ENCODE measurements at places on chromosomes 2 and 18.

- DNase-seq: no peak
These were observed 12.5 kb upstream of the ATIC start for GRCh38 chr2:215299337-215299859.

DNA sequence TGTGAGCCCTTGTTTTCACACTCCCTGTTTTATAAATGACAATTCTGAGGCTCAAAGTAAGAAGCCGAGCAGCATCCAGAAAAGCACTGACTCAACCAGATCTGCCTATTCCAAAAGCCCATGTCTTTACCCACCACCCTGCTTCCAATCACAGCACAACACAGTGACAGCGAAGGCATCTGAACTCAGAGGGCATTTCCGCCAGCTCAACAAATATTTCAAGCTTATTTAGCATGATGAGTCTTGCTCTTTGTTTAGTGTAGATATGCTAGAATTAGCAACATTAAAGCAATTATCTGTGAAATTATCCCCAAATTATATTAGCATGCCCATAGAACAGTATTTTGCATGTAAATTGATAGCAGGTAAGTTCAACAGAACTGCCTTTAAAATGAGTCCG, 359.1 kb upstream of the RAB6C start:
- DNase-seq: no peak

DNA sequence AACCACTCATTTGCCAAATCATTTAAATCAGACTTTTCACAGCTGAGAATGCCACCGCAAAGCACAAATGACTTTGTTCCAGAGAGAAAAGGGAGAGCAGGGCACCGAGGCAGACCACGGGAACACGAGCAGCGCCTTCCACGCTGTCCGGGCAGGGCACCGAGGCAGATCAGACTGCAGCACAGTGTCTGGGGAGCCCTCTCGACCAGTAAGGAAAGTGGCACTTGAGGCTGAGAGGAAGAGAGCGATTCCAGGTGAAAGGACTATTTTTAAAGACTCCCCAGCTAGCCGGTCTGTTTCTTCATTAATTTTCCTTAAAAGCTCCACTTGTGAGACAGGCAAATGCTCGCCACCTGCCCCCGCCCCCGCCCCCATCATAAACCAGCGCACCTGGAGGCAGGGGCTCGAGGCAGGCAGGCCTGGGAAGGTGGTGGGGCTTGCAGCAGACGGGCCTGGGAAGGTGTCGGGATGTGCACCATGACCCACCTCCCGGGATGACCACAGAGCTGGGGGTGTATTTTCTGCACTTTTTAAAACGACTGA, 80.9 kb upstream of the CTDP1 start:
- DNase-seq: no peak

GRCh38 chr2:14137643-14138042, 494.9 kb upstream of the LRATD1 start:
- DNase-seq: no peak

GRCh38 chr2:37274359-37274965, 43.0 kb downstream of the NDUFAF7 start:
- DNase-seq: no peak

GRCh38 chr2:86016581-86016980, 89.1 kb downstream of the POLR1A start:
- DNase-seq: no peak

- DNase-seq: no peak
These were observed 21.6 kb downstream of the KIF1A start for GRCh38 chr2:240798327-240798905.

DNA sequence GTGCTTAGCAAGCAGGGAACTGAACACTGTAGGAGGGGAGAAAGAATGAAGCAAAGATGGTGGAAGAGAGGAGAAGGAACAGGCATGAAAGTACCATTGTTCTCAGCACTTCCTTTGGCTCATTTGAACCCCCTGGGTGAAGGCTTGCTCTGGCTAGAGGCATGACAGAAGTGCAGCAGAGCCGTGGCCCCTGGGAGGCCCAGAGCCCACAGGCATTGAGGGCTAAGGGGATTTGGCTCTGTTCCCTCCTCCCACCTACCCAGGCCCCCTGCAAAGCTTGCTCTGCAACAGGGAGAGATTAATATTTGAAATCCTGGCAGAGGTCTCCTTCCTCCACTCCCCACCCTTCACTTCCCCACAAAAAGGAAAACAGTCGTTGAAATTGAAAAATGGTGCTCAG, 262.6 kb downstream of the CELF4 start:
- DNase-seq: no peak

- DNase-seq: peak; percentile 9
These were observed 48.5 kb downstream of the ANKRD12 start for GRCh38 chr18:9184998-9185613.

DNA sequence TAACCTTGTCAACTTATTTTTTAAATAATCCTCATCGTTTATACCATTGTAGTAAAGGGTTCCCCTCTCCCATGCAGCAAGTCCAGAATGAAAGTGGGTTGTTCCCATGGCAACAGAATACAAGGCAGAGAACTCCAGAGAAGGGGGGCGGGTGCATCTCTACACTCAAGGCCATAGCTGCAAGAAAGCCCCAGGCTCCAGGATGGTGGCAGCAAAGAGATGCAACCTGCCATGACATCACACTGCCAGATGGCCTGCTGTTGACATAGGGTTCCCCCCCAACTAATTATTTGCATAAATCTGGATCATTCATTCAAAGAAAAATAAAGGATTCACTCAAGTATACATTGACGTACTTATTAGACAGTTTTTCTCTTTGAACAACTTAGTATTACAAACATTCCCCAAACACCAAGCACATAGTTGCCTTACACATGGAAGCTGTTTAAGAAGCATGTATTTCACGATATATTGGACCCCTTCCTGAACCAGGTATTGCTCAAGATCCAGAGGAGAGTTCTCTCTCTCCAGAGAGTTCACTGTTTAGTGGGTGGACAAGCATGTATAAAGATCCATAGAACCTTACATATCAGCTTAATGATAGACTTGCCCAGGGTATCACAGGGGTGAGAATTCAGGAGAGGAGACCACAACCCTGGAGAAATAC, 87.4 kb upstream of the KLF7 start:
- DNase-seq: no peak

DNA sequence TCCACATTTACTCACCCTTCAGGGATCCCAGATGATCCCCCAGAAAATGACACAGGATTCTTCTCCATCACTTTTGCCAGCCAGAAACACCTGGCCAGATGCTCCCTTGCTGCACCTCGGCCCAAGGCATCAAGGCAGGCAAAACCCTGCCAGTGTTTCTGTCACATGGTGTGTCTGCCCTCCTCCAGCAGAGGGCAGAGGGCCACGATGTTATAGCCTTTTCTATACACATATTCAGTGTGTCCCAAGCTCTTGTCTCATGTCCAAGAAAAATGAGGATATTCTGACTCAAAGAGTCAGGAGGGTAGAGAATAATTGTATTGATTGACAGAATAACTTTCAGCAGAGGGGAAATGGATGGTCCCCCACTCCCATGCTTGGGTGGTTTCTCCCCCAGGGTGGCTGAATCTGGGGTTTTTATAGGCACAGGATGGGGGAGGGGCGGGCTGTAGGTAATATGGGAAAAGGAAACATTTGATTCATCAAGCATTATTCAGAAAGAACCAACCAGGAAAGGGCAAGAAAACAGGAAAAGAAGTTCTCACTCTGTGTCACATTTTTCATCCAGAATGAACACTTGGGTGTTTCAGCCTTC, 933.9 kb downstream of the TRIB2 start:
- no peak for DNase-seq

DNA sequence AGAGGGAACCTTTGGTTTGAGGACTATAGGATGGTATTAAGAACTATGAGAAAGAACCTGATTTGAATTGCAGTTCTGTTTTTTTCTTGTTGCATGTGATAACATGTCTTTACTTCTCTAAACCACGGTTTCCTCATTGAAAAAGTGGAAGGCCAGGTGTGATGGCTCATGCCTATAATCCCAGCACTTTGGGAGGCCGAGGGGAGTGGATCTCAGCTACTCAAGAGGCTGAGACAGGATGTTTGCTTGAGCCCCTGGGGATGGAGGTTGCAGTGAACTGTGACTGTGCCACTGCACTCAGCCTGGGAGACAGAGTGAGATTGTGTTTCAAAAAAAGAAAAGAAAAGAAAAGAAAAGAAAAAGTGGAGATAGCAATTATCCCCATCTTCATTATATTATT, 32.3 kb downstream of the SCN9A start:
- DNase-seq: no peak

DNA sequence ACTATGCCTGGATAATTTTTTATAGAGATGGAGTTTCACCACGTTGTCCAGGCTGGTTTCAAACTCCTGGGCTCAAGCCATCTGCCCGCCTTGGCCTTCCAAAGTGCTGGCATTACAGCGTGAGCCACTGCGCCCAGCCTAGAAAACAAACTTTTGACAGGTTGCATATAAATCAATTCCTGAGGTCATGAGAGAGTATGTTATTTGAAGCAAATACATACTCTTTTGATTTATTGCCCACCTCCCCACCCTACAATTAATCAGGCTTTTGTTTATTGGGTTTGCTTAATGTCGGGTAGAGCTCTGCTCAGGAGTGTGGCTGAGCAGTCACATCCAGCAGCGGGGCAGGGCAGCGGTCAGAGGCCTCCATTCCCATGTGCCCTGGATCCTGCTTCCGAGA, 37.9 kb upstream of the ASB1 start:
- DNase-seq: no peak

DNA sequence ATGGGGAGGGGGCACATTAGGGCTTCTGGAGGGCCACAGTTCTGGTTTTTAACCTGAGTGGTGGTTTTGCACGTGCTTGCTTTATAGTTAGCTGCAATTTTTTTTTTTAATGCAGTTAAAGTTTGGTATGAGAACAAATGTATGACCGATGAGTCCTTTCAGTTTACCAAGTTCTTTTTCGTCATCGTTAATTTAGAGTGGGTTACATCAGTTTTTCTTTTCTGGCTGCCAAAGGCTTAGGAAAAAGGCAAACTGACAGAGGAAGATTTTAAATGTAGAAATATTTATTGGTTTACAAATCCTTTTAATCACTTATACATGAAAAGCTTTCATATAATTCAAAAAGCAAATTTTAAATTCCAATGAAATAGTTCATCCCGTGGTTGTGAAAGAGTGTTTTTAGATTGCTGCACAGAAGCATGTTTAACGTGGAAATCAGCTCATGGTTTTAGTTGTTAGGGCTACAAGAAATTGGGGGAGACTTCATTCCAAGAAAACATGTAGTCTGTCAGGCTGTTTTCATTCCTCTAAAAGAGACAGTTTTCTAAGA, 82.9 kb downstream of the MSH2 start:
- DNase-seq: no peak

DNA sequence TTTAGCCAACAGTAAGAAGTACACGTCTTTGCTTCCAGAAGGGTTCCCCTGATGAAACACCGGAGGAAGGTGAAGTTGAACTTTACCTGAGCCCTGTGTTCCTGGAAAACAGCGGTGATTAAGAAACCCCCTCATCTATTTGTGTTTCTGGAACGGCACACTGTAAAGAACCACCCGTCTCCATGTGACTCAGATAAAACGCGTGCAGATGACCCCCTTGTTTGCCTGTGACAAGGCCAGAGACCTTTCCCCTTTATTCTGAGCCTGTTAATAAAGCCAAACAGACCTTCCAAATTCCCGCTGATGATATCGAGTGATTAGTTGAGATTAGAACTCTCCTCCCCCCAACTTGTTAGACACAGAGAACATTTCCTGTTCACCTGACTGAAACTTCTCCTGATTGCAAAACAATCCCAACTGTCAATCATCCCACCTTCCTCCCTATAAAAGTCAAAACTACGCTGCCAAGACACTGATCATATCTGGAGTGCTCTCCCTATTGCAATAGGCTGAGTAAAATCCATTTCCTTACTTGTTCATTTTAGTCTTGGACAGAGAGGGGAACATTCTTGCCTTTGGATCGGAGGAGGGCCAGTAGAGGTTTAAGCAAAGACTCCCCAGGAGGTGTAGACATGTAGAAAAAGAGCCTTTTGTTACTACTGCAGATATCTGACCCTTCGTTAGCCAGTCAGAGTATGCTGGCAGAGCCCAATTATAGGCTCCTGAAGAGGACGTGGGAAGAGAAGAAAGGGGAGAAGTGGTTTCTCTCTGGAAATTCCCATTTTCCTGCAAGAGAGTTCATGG, 914 bp upstream of the IWS1 start:
- peak; percentile 56 for DNase-seq

DNA sequence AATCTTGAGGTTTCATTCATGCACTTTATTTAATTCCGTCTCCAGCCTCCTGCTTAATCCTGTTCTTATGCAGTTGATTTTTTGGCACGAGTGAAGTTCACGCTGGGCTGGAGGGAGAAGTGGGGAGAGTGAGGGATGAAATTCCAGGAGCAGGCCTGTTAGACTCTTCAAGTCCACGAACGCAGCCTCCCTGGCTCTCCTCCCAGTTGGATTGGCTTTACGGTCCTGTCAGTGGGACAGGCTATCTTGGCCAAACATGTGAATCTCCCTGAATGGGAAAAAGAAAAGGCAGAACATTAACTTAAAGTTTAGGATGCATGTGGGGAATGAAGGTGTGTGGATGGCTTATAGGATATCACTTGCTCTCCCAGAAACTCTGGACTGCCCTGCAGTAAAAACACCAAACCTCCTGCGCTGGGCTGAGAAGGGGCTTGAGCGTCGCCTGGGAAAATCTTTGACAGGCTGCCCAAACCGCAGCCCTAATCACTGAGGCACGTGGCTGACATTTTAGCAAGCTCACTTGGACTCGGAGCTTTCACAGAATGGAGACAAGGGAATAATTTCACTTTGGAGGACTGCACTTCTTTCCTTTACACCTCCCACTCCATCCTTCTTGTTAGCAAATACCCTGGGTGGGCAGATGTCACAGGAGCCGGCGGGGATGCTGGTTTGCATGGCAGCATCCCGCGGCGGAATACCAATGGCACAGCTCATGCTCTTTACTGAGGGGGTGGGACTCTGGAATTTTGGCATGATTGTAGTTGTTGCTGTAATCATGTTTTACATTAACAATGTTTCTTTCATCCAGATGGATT, 93.9 kb downstream of the ACKR3 start:
- DNase-seq: no peak

GRCh38 chr2:239394346-239394945, 6.4 kb downstream of the HDAC4 start:
- DNase-seq: no peak

- no peak for DNase-seq
These were observed 2.9 kb downstream of the STON1 start for GRCh38 chr2:48532824-48533223.

DNA sequence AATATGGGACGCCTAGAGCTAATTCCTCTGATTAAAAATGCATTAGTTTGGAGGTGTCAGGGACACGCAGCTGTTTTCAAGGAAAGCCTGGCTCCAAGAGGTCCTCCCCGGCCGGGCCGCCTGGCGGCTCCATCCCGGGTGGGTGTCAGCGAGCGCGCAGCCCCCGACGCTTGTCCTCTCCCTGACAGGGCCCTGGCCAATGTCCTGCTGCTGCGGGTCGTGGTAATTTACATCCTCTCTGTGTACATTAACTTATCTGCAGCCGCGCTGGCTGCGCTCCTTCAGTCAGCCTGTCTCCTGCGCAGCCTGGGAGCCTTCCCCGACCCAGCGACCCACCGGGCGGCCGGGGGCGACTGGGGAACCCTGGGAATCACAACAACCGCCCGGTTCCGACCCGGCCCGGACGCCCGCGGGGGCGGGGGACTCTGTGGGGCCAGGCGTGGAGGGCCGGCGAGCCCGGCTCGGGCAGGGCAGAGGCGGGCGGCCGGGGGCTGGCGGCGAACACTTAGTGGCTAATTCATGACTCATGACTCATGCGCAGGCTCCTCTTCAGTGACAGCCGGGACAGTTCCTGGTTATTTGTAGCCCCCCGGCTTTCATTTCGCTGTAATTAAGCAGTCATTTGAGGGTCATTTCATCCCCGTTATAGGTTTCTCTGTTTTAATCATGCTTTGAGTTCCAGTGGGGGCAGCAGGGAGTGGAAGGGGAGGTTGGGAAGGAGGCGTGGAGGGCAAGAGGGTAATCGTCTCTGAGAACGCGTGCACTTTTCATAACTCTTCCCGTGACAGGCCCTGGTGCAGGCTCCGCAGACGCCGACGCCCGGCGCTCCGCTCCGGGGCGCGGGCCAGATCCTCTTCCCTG, 141.9 kb upstream of the CTAGE1 start:
- DNase-seq: no peak
